Hematopoietic multipotent progenitor cell treated with erythropoietin and hydrocortisone succinate and interleukin-3 and kit ligand, for 15 days (in vitro differentiated cells): ENCODE measurements at places on chromosomes 12 and 14.

GRCh38 chr14:36773558-36773957 is 111.9 kb downstream of the PAX9 start:
- DNase-seq, result no peak

DNA sequence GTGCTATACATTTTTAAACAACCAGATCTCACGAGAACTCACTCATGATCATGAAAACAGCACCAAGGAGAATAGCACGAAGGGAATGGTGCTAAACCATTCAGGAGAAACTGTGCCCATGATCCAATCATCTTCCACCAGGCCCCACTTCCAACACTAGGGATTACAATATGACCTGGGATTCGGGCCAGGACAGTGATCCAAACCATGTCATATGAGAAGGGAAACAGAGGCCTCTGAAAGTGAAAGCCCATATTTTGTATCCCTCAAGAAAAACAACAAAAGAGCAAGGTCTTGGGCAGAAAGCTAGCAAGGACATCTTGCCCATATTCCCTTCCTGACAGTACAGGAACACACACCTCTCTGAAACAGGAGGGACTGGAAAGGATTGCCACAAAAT is 163.9 kb upstream of the VASH1 start:
- DNase-seq, result no peak

DNA sequence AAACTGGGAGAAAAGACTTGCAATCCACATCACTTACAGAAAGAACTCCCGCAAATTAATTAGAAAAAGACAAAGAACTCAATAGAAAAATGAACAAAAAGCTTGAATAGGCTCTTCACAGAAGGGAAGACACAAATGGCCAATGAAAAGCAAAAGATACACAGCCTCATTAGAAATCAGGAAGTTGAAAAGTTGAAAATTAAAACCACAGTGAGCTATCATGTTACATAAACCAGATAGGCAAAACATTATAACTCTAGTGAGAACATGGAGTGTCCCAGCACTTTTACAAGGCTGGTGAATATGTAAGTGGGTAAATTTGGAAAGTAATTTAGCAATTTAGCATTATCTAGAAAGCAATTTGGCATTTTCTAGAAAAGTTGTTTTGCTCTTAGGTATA is 158.4 kb upstream of the RASSF8 start:
- DNase-seq, result no peak

DNA sequence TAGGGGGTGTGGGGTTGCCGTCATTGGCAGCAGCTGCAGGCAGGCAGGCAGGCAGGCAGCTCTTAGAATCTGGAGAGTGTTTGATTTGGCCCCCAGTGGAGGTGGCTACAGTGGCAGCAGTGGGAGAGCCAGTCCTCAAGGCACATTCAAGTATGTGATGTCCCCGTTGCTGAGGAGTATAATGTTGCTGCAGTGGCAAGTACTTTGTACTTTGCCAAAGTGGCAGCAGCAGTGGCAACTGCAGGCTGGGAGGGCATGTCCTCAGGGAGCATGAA is 147.1 kb downstream of the PAPOLA start:
- DNase-seq, result no peak

GRCh38 chr14:94868772-94869072 is 98.8 kb upstream of the GSC start:
- no peak for DNase-seq

GRCh38 chr14:77612011-77612620 is 4.3 kb downstream of the SPTLC2 start:
- DNase-seq, result no peak

DNA sequence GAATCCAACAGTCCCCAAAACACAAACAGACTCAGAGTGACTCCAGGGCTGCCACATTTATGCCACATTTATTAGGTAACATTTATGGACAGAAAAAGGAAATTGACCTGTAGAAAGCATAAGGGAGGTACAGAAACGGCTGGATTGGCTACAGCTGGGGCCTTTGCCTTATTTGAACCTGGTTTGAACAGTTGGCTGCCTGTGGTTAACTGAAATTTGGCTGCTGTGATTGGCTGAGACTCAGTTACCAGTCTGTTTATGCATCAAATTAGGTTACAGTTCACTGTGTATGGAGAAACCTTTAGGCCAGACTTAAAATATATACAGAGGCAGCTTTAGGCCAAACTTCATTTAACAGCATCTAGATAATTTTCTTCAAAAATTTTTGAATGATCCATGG is 27.8 kb upstream of the PCNX1 start:
- DNase-seq, result no peak

DNA sequence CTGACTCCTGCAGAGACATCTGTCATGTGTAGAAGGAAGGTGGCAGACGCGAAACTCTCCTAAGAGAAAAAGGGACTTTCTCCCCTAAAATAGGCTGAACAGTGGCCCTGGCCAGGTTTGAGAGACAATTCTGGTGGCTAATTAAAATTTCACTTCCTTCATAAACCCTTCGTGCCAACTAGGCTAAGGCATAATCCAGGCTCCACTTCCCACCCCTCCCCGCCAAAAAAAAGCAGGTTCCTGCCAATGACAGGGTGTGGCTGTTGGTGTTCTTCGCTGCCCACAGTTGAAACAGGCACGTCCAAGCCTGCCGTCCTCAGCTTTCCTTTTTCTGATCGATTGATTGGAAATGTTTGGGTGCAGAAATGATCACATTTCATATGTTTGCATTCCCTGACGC is 144.6 kb downstream of the GCH1 start:
- no peak for DNase-seq

GRCh38 chr12:52890417-52890816 is 14.5 kb downstream of the KRT8 start:
- DNase-seq, result no peak

DNA sequence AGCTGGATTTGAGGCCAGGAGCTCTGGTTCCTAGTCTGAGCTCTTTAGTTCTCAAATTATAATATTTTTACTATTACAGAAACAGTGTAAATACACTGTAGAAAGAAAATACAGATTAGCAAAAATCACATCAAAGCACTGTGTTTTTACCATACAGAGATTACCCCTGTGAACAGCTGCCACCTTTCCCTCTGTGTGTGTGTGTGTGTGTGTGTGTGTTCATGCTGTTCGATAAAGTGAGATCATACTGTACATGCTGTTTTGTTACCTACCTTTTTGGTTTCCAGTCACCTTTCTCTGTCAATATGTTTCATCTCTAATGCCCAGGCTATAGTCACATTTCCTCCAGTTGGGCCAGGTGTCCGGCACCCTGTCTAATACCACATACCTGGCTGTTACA is 26.9 kb downstream of the MVK start:
- no peak for DNase-seq

GRCh38 chr12:50923361-50924130 is 28.8 kb upstream of the HIGD1C start:
- DNase-seq, result no peak

- no peak for DNase-seq
Measured at GRCh38 chr14:93375673-93376156, 28.7 kb downstream of the COX8C start.

GRCh38 chr14:24954037-24954699 is 95.8 kb downstream of the STXBP6 start:
- no peak for DNase-seq

GRCh38 chr12:93261505-93262094 is 116.1 kb upstream of the NUDT4 start:
- no peak for DNase-seq

DNA sequence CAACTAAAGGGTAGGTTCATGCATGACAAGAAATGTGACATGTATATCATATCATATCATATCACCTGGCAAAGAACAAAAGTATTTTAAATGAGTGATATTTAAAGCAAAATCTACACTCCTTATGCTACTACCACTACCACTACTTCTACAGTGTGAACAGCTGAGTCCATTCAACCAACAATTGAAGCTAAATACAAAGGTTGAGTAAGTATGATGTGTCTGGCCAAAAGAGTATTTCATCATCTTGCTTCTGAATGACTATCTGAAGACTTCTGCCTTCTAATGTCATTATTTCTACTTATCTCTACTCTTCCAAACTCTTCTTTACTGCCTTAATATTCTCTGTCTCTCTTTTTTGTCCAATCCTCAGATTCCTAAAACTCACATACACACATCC is 292.6 kb upstream of the CAND1 start:
- DNase-seq, result no peak

DNA sequence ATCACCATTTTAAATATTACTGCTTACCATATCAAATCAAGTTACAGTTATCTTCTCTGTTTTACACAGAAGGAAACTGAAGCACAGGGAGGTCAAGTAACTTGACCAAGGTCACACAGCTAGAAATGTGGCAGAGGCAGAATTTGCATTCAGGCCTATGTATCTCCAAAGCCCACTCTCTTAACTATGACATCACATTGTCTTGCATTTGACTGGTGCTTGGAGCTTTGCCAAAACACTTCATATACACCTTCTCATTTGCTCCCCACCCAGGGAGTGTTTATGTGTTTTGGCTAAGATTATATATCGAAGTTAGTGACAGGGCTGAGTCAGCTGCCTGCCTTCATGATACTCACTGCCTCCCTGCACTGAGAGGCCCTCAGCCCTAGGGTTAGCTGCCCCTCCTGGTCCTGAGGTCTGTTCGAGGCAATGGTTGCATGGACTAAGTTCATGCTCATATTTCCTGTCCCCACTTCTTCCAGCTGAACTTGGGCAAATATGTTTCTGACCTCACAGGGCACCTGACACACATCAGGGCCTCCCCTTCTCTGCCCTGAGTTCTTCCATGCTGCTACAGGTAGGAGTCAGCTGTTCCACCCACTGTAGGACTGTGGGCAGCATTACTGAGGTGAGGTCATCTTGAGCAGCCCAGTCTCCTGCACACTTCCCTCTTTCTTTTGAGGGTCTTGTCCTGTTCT is 1.8 kb downstream of the GALNT6 start:
- DNase-seq, result peak; percentile 90
